ENCODE measurements at places on chromosomes 6 and 20. TPM values are rescaled to one million over a fixed set of nuclear protein-coding genes. Genes with fewer than 3 reads are reported as not detected.

SEL1L2 gene
- not detected for total RNA-seq

DEFB110 gene
- not detected for total RNA-seq

PAX1 gene
- total RNA-seq: not detected

EYA2 gene
- total RNA-seq: 19.2 TPM

HTR1E gene
- total RNA-seq: not detected

DNA sequence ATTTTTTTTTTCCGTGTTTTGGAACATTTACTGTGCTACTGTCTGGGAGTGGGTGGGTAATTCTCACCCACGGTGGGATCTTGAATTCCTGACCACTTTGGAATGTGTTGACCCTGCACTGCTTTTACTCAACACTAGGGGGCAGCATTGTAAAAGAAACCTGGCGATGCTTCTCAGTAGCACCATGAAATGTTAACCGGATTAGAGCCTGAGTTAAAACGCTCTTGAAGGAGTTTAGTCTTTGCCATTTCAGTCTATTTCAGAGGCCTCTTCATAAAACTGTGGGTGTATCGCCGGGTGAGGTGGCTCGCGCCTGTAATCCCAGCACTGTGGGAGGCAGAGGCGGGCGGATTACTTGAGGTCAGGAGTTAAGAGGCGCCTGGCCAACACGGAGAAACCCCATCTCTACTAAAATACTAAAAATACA is 114.4 kb upstream of the PRND start:
- H3K27ac ChIP-seq: no peak overlapping the region
- H3K27me3 ChIP-seq: no peaks in the 10 kb centered on the region
- no peak overlapping the region for H3K4me3 ChIP-seq
- H3K4me1 ChIP-seq: no peaks in the 10 kb centered on the region
- H3K36me3 ChIP-seq: no peaks in the 10 kb centered on the region

DNA sequence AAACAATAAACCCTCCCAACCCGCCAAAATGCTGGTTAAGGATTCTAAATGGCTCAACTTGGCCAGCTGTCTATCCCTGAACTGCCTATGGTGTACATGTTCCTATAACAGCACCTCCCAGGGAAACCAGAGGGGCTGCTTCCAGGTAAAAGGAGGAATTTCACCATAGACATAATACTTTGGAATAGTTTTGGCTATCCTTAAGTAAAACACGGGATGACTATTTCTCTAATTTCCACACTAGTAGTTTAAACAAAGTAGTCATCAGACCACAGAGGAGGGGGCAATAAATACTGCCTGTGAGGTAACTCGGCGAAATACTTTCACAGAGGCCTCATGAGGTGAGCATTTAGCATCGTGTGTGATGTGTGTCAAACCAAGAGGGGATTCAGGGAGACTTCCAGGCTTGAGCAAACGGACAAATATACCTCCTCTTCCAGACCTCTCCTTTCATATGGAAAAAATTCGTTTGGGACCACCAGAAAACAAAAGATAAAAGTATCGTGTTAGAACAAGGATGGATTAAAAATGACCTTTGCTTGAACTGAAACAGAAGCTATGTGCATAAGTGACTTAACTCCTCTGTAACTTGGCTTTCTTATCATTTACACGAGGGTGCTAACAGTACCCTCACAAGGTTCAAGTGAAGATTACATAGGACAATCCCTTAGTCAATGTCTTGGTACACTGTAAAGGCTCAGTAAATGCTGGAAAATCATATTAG is 1.0 kb upstream of the XRN2 start:
- no peaks in the 10 kb centered on the region for H3K27me3 ChIP-seq
- DNase-seq: no peak
- H3K27ac ChIP-seq: peak overlapping the region; percentile 99
- no peaks in the 10 kb centered on the region for H3K36me3 ChIP-seq

GRCh38 chr20:46903256-46903655 is 8.6 kb downstream of the EYA2 start:
- DNase-seq: no peak
- no peaks in the 10 kb centered on the region for H3K27me3 ChIP-seq
- H3K36me3 ChIP-seq: no peaks in the 10 kb centered on the region

DNA sequence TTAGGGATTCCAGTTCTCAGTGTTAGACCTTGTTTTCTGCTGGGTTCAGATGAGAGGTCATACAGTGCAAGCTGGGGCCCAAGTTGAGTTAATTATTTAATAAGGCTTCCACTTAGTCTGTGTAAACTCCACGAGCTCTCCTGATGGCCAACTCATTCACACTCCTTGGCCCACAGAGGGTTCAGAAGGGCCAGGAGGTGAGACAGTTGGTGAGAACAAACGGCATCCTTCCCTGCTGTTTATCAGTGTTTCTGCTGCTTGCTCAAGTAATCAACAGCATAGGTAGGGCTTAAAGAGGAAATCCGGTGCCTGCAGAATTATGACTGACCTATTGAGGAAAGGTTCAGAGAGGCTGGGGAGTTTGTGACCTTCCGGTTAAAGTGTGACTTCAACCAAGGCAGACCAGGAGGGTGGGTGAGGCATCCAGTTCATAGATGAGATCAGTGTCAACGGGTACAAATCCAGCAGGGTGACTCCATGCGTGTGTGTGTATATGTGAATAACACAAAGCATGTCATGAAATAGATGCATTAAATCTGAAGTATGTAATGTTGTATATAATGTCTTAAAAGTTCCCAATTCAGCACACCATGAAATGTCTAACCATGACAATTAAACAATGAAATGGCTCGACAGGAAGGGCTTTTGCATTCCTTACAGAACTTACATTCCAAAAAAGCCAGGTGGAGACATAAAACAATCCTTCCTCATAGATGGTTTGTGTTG is 37.4 kb upstream of the BCAS1 start:
- no peaks in the 10 kb centered on the region for H3K4me1 ChIP-seq
- no peak overlapping the region for H3K4me3 ChIP-seq
- no peak for DNase-seq
- no peak overlapping the region for H3K27ac ChIP-seq
- no peaks in the 10 kb centered on the region for H3K27me3 ChIP-seq
- H3K36me3 ChIP-seq: no peaks in the 10 kb centered on the region

DNA sequence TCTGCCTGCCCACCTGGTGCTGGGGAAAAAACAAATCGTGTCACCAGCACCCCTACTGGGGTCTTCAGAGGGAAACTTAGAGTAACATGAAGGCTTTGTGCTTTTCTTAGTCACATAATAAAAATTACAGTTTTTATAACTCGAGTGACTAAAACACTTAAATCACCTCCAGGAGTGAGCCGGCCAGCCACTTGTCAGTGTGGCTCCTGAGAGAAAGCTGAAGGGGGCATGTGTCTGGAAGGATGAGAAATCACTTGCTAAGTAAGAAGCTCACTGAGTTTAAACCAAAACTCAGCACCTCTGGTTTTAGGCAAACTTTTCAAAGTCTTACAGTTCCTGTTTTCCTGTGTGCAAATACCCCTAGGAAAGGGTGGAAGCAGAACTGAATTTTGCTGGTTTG is 372.2 kb downstream of the CDH26 start:
- no peak overlapping the region for H3K27ac ChIP-seq
- no peak for DNase-seq
- no peaks in the 10 kb centered on the region for H3K27me3 ChIP-seq
- H3K36me3 ChIP-seq: no peaks in the 10 kb centered on the region
- no peak overlapping the region for H3K4me3 ChIP-seq

DNA sequence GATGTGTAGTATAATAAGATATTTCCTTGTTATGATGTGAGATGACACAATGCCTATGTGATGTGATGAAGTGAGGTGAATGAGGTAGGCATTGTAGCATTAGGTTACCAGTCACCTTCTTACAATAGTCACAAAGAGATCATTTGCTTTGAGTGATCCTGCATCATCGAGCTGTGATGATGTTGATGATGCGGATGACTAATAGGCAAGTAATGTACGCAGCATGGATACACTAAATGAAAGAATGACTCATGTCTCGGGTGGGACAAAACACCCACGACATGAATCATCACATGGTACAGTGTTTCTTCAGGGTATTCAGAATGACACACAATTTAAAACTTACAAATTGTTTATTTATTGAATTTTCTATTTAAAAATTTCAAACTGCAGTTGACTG is 806.3 kb upstream of the GJE1 start:
- no peaks in the 10 kb centered on the region for H3K4me1 ChIP-seq
- no peaks in the 10 kb centered on the region for H3K36me3 ChIP-seq
- peak overlapping the region; percentile 13 for H3K4me3 ChIP-seq
- no peak for DNase-seq
- no peak overlapping the region for H3K27ac ChIP-seq
- no peaks in the 10 kb centered on the region for H3K27me3 ChIP-seq
